ENCODE measurements at places on chromosomes 3 and 15. TPM values are rescaled to one million over a fixed set of nuclear protein-coding genes. Genes with fewer than 3 reads are reported as not detected.

- no peak overlapping the region for H3K4me3 ChIP-seq
- H3K27ac ChIP-seq: no peak overlapping the region
- no peaks in the 10 kb centered on the region for H3K4me1 ChIP-seq
- no peaks in the 10 kb centered on the region for H3K36me3 ChIP-seq
- DNase-seq: no peak
Observed at GRCh38 chr3:139308560-139308959, 35.3 kb upstream of the MRPS22 start.

- no peaks in the 10 kb centered on the region for H3K36me3 ChIP-seq
- H3K4me1 ChIP-seq: no peaks in the 10 kb centered on the region
- no peak for DNase-seq
- H3K27me3 ChIP-seq: no peaks in the 10 kb centered on the region
- no peak overlapping the region for H3K27ac ChIP-seq
Observed at GRCh38 chr3:129749692-129750091, 143.2 kb upstream of the PLXND1 start.

CXCR6 gene
- total RNA-seq: 8.6 TPM

DNA sequence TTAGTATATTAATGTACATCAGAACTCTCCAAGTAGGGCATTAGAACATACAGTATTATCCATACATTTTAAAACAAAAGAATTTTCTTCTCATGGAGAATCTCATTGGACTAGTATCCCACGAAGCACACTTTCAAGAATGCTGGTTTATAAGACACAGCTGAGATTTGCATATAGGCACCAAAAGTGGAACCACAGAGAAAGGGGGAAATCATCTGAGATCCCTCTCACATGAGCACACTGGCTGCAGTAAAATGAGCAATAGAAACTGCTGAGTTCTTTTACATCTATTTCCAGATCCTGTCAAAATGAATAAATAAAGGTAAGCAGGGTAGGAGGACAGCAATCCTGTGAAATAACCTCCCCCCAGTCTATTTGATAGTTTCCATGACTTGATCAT lies 665.3 kb downstream of the FHIT start:
- no peaks in the 10 kb centered on the region for H3K27me3 ChIP-seq
- H3K27ac ChIP-seq: no peak overlapping the region
- no peaks in the 10 kb centered on the region for H3K36me3 ChIP-seq
- no peak for DNase-seq

NUSAP1 gene
- 3.5 TPM for total RNA-seq

GRCh38 chr15:100914876-100915275 lies 4.3 kb upstream of the LRRK1 start:
- H3K4me3 ChIP-seq: no peak overlapping the region
- no peaks in the 10 kb centered on the region for H3K36me3 ChIP-seq
- DNase-seq: no peak
- peaks cover 9% of the 10 kb centered on the region for H3K4me1 ChIP-seq

- H3K36me3 ChIP-seq: peaks cover 89% of the 10 kb centered on the region
- H3K4me1 ChIP-seq: peaks cover 23% of the 10 kb centered on the region
- no peak overlapping the region for H3K4me3 ChIP-seq
- no peak for DNase-seq
- no peaks in the 10 kb centered on the region for H3K27me3 ChIP-seq
Observed at GRCh38 chr3:47000198-47000815, 20.8 kb downstream of the NBEAL2 start.

- H3K36me3 ChIP-seq: no peaks in the 10 kb centered on the region
- no peaks in the 10 kb centered on the region for H3K27me3 ChIP-seq
- DNase-seq: no peak
- H3K4me3 ChIP-seq: no peak overlapping the region
- no peaks in the 10 kb centered on the region for H3K4me1 ChIP-seq
- no peak overlapping the region for H3K27ac ChIP-seq
Observed at GRCh38 chr3:157423337-157423736, 13.3 kb upstream of the PTX3 start.

GRCh38 chr3:120129051-120129450 lies 34.8 kb upstream of the GSK3B start:
- H3K4me1 ChIP-seq: no peaks in the 10 kb centered on the region
- no peaks in the 10 kb centered on the region for H3K27me3 ChIP-seq
- no peak overlapping the region for H3K27ac ChIP-seq
- no peak overlapping the region for H3K4me3 ChIP-seq
- no peak for DNase-seq

LAMB2 gene
- total RNA-seq: 1.1 TPM

GREM1 gene
- not detected for total RNA-seq

GRCh38 chr15:73053398-73053723 lies 1.1 kb downstream of the NEO1 start:
- peak overlapping the region; percentile 31 for H3K4me3 ChIP-seq
- H3K4me1 ChIP-seq: peaks cover 11% of the 10 kb centered on the region
- peak overlapping the region; percentile 56 for H3K27ac ChIP-seq
- no peak for DNase-seq
- no peaks in the 10 kb centered on the region for H3K36me3 ChIP-seq

- H3K27me3 ChIP-seq: no peaks in the 10 kb centered on the region
- no peak for DNase-seq
- peaks cover 49% of the 10 kb centered on the region for H3K4me1 ChIP-seq
- H3K27ac ChIP-seq: peak overlapping the region; percentile 73
- H3K36me3 ChIP-seq: no peaks in the 10 kb centered on the region
- H3K4me3 ChIP-seq: peak overlapping the region; percentile 87
Observed at GRCh38 chr3:50319894-50320625, 2.5 kb downstream of the HYAL2 start.

GRCh38 chr15:41727143-41727542 lies 47.1 kb upstream of the MAPKBP1 start:
- no peak overlapping the region for H3K27ac ChIP-seq
- H3K4me1 ChIP-seq: no peaks in the 10 kb centered on the region
- no peak overlapping the region for H3K4me3 ChIP-seq

GRCh38 chr3:46060551-46060950 lies 33.3 kb upstream of the XCR1 start:
- H3K27me3 ChIP-seq: no peaks in the 10 kb centered on the region
- no peak overlapping the region for H3K27ac ChIP-seq
- peaks cover 30% of the 10 kb centered on the region for H3K4me1 ChIP-seq
- H3K4me3 ChIP-seq: no peak overlapping the region
- DNase-seq: no peak

GRCh38 chr3:68378631-68379030 lies 553.7 kb downstream of the TAFA4 start:
- no peak overlapping the region for H3K27ac ChIP-seq
- H3K4me1 ChIP-seq: no peaks in the 10 kb centered on the region
- H3K36me3 ChIP-seq: no peaks in the 10 kb centered on the region
- no peak for DNase-seq
- H3K4me3 ChIP-seq: no peak overlapping the region
- H3K27me3 ChIP-seq: no peaks in the 10 kb centered on the region

DNA sequence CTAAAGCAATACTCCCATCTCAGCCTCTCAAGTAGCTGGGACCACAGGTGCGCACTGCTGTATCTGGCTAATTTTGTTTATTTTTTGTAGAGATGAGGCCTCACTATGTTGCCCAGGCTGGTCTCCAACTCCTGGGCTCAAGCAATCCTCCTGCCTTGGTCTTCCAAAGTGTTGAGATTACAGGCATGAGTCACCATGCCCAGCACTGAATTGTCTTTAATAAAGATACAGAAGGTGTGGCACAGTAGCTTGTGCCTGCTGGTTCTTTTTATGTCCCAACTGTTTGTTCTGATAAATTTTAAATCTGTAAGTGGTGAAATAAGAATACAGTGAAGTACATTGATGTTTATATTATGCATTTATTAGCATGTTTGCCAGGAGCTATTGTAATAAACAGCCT lies 20.6 kb upstream of the TRAK1 start:
- no peak for DNase-seq
- no peaks in the 10 kb centered on the region for H3K27me3 ChIP-seq
- H3K27ac ChIP-seq: no peak overlapping the region
- H3K4me1 ChIP-seq: no peaks in the 10 kb centered on the region
- no peaks in the 10 kb centered on the region for H3K36me3 ChIP-seq

DNA sequence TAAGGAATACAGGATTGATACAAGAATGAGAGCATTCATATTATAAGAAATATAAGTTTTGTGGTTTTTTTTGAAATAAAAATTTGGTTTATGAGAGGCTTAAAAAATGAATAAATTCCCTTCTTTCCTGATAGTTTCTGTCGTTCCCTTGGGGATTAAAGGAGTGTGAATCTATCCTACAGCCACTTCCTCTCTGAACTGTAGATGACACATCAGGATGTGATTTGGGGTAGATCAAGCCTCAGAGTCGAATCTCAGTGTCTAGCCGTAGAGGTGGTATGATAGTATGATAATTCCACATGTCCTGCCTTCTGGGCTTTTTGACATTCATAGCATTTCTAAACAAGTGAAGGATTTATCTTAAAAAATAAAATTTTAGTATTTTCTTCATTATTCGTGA lies 343.1 kb downstream of the LPP start:
- no peak for DNase-seq
- no peak overlapping the region for H3K27ac ChIP-seq
- no peaks in the 10 kb centered on the region for H3K4me1 ChIP-seq
- H3K4me3 ChIP-seq: no peak overlapping the region
- no peaks in the 10 kb centered on the region for H3K36me3 ChIP-seq

GRCh38 chr15:59300618-59301139 lies 72.0 kb downstream of the MYO1E start:
- DNase-seq: no peak
- H3K4me3 ChIP-seq: no peak overlapping the region
- peaks cover 33% of the 10 kb centered on the region for H3K4me1 ChIP-seq
- H3K36me3 ChIP-seq: no peaks in the 10 kb centered on the region
- no peaks in the 10 kb centered on the region for H3K27me3 ChIP-seq
- no peak overlapping the region for H3K27ac ChIP-seq

SLC9C1 gene
- not detected for total RNA-seq

GRCh38 chr3:35929158-35929557 lies 289.8 kb downstream of the ARPP21 start:
- no peak overlapping the region for H3K4me3 ChIP-seq
- DNase-seq: no peak
- no peak overlapping the region for H3K27ac ChIP-seq
- H3K36me3 ChIP-seq: no peaks in the 10 kb centered on the region
- H3K27me3 ChIP-seq: no peaks in the 10 kb centered on the region
